SHP77 (cell line): ENCODE measurements at places on chromosomes 3 and 15.

GRCh38 chr3:71725271-71725991 is at the start of gene EIF4E3:
TSS of gene EIF4E3 (minus strand) at chr3:71725402. CDS start at chr3:71725367, 35 bp downstream.
- no peak for DNase-seq

DNA sequence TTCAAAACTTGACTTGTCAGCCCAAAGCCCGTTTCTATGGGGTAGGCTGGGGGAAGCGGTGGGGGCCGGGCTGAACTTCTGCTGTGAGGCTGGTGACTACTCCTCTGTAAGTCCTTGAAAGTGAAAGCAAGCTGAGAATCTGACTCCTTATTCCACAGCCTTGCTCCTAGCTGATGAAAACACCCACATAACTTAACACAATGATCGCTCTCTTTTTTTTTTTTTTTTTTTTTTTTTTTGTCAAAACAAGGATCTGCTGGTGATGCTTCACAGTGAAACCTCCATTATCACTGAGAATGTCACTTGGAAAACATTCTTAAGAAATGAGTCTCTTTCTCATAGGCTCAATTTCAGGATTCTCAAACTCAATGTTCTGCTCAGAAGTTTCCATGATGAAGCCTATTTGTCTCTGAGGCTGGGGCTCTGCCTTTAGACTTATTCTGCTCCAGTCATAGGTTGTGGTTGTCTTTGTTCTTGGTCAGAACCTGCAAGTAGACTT is 31.4 kb upstream of the TKT start:
- no peak for DNase-seq

GRCh38 chr15:71375934-71376333 is 260.7 kb downstream of the THSD4 start:
- no peak for DNase-seq

- no peak for DNase-seq
These were observed 51.2 kb downstream of the CHAC1 start for GRCh38 chr15:41004490-41004889.

GRCh38 chr3:154143873-154144272 is 22.7 kb downstream of the ARHGEF26 start:
- no peak for DNase-seq

GRCh38 chr15:73357999-73358665 is 10.6 kb downstream of the HCN4 start:
- peak; percentile 22 for DNase-seq

DNA sequence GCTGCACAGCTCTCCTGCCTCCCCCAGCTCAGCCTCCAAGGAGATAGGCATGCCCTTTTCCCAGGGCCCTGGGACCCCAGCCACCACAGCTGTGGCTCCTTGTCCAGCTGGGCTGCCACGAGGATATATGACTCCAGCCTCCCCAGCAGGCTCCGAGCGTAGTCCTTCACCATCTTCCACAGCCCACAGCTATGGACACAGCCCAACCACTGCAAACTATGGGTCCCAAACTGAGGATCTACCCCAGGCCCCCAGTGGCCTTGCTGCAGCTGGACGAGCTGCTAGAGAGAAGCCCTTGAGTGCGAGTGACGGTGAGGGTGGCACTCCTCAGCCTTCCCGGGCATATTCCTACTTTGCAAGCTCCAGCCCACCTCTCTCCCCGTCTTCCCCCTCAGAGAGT is 20.5 kb upstream of the APEH start:
- DNase-seq = no peak

DNA sequence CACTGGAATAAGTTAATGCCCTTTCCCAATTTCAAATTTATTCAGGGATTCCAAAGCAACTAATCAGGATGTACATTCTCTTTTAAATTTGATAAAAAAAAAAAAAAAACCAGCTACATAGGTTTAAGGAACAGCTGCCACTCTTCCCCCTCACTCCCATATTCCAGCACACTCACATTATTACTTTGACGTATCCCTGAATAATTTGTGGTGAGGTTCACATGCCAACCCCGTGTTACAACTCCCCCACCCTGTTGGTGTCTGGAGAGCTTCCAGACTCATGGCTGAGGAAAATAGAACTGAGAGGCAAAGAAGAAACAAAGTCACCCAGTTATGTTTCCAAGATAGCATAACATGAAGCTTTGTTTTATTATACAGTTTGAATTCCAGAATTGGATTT is 300.5 kb upstream of the MME start:
- DNase-seq = no peak

DNA sequence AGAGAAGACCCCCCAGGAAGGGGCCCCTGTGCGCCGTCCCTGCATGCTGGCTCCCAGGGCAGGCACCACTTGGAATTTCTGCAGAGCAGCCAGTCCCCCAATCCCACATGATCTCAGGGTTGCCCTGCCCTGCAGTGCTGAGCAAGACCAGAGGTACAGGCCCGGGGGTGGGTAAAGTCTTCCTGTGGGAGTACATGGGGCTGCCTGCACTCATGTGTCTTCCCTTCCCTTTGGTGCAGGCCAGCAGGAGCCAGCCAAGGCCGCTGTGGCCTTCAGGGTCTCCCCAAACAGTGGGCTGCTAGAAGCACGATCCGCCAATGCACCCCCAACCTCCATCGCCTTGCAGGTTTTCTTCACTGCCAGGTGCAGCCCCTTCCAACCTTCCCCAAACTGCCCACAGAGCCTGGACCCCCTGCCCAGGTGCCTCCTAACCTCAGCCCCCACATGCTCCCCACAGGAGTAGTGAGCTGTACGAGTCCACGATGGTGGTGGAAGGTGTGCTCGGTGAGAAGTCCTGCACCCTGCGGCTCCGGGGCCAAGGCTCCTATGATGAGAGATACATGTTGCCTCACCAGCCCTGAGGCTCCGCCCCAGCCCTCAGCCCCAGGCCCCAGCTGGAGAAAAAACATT is 15.0 kb downstream of the ACAA1 start:
- no peak for DNase-seq

DNA sequence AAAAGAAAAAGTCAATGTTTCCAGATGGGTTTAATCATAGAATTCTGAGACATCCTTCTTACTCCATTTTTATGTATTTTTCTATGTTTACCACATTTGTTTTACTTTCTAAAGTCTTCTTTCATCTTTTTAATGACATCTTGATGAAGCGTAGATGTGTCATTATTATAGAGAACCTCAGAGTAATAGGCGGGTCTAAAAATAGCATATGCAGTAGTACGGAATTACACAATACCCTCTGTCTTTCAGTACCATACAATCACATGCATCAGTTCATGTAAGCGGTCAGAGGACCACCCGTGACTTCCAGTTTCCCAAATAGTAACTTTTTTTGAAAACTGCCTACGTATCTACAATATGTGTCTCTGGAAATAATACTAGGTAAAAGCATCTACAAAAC is 224.0 kb downstream of the PLOD2 start:
- no peak for DNase-seq

DNA sequence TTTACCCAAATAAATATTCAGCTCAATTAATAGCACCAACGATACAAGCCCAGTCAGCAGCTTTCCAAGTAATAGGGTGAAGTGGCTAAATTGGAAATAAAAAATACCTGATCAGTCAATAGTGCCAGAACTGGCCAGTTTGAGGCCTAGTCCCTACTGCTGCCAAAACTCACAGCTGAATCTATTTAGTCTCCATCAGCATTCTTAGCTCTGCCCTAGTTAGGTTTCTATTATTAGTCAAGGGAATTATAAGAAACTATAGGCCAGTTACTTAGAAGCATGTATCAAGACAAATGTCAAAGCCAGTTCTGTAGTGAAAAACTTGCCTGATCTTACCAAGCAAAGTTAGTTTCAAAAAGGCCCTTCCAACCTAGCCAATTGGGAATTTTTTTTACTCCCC is 146.2 kb upstream of the ZBTB20 start:
- no peak for DNase-seq

DNA sequence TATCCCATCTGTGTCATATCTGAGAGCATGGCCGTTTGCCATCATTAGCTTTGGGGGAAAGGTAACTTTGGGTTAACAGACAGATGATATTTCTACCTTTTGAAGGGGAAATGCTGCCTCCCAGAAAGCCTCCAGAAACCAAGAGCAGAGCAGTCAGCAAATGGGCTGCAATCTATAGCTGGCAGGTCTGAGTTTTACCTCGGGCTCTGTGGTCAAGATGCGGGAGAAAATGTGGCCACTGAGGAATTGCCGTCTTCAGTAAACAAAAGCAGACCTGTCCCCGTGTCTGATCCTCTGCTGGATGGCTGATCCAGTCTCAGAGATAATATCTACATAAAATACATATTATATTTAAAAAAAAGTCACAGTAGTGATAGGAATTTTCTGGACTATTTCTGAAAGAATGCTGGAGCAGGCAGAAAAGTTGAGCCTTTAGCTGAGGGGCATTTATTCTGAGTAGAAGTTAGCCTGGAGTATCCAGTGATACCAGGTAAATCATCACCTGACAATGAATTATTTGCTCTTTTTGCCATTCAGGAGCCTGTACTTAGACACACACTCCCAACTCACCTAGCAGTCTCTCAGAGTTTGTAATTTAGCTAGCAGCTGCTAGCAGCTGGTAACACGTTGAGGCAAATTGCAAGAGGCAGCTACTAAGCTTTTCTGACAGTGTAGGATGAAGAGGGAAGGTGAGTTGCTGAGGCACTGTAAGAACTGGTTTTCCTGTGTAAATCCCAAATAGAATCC is 285.3 kb upstream of the RARB start:
- no peak for DNase-seq

DNA sequence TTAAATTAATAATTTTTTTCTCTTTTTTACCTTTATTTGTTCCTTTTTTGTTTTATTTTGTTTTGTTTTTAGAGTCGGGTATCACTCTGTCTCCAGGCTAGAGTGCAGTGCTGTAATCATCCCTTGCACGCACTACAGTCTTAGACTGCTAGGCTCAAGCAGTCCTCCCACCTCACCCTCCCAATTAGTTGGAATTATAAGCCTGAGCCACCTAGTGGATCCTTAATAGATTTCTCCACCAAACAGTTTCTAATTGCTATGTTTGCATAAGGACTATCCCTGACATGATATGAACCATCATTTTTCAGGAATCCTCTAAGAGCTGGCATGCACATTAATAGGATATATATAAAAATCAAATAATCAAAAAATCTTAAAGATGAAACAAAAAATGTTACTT is 993.2 kb downstream of the OTOL1 start:
- peak; percentile 16 for DNase-seq

GRCh38 chr3:66971891-66972551 is 26.1 kb upstream of the KBTBD8 start:
- DNase-seq = peak; percentile 84

GRCh38 chr3:182479419-182480336 is 313.6 kb upstream of the ATP11B start:
- DNase-seq = no peak

GRCh38 chr3:24838533-24838932 is 343.9 kb upstream of the THRB start:
- DNase-seq = no peak

DNA sequence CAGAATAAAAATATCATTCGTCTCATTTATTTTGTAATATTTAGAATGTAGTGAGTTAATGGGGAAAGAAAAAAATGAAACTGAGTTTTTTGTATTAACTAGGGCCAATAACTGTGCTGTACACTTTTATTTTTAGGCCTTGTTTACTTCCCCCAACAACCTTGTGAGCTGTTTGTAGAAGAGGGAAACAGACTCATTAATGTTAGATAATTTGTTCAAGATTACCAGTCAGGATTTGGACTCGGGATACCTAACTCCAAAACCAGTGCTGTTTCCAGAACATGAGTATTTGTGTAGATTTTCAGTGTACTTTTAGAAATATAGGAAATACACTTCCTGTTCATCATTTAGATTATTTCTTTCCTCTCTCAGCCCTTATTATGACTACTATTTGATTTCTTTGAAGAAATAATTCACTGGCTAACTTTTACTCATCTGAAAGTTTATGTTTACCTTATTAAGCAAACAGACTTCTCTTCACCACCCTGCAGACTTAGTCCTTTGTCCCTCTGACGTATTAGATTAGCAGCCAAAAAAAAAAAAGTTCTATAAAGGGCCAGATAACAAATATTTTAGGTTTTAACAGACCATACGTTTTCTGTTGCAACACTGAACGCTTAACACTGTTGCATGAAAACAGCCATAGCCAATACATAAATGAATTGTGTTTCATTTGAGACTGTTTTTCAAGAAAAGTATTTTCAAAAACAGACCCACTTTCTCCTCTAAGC is 192.5 kb upstream of the CGNL1 start:
- DNase-seq = no peak

DNA sequence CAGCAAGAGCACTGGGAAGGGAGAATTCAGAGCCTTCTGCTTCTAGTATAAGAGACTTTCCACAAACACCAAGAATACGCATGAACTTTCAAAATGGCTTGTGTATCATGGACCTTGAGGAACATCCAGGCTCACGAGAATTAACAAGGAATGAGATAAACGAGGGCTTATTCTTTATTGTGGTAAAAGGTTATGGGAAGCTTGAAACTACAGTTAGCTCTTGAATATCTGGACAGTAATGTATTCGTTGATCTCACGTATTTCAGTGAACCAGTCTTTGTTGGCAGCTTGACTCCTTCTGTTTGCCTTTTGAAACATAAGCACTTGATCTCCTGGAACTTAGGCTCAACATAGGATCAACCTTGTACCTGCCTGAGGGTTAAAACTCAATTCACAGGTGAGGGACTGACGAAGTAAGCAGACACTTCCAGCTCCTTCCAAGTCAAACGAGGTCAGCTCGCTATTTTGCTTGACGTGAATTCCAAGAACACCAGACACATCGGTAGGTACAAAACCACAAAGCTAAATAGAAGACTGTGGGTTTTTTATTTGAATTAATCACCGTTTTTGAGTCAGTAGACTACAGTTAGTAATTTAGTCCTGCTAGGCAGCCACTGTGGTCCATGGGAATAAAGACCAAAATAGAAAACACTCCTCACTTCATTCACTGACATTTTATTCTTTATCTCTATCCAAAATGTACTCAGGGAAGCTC is 30.8 kb downstream of the GALNT15 start:
- no peak for DNase-seq

DNA sequence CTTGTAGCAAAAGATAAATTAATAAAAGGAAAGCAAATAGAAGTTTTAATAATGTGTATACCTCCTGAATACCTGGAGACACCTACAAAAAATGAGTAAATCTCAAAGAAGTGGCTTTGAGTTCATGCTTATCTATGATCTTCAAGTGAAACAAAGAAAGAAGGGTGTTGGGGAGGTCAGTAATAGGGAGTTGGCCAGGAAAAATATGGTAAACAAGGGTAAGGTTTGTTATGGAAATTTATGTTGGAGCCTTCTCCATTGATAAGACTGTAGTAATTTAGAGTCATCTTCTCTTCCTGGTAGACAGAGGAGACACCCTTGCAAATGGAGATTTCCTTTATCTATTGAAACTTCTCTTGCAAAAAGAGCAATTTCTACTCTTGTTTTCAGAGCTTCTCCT is 6.6 kb upstream of the CCR8 start:
- no peak for DNase-seq

- no peak for DNase-seq
These were observed 14.4 kb downstream of the RGMA start for GRCh38 chr15:93074599-93074998.
